ENCODE measurements at places on chromosomes 5 and 9.

- no peak for DNase-seq
Observed at GRCh38 chr5:53418826-53419658, 61.4 kb upstream of the FST start.

DNA sequence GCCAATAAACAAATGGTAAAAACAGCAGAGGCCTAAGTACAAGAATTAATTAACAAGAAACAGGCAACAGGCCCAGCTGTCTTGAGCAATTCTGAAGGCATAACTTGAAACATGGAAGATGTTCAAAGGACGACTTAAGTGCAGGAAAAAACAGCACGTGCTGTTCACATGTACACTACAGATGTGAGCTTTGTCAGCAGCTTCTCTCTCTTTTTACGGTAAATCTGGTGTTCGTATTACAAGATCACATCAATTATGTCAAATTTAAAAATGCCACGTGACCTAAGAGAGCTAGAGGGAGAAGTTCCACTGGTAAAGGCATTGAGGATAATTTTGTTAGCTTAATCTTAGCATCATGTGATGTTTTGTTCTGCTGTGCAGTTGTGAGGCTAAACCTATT lies 281.1 kb downstream of the PSAT1 start:
- no peak for DNase-seq

- DNase-seq, result no peak
Observed at GRCh38 chr5:873328-873727, 19.3 kb downstream of the BRD9 start.

GRCh38 chr5:134355681-134356080 lies 11.3 kb downstream of the CDKL3 start:
- no peak for DNase-seq

GRCh38 chr9:90926936-90927335 lies 125.3 kb downstream of the SYK start:
- DNase-seq, result no peak

GRCh38 chr5:156841737-156842136 lies 8.4 kb upstream of the PPP1R2B start:
- no peak for DNase-seq

DNA sequence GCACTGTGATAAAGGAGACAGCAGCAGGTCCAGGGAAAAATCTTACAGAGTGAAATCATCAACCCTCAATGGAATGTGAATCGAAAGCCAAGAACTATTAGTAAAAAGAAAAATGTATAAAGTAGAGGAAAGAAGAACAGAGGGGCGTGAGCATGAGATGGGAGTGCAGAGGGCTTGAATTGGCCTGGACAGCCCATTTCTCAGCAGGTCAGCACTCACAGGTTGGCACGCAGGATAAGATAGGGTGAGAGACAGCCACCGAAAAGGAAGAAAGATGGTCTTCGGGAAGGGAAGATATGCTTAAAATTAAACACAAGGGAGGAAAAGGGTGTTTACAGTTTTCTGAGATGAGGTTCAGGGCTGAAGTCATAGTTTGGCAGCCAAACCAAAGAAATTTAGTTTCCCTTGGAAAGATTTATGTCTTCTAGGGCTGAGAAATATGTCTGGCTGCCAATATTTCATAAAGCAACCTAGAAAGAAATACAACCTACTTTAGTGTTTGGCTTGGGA lies 524.7 kb downstream of the SPATA31D1 start:
- DNase-seq, result no peak

GRCh38 chr5:152688561-152689249 lies 283.6 kb upstream of the NMUR2 start:
- DNase-seq, result no peak

DNA sequence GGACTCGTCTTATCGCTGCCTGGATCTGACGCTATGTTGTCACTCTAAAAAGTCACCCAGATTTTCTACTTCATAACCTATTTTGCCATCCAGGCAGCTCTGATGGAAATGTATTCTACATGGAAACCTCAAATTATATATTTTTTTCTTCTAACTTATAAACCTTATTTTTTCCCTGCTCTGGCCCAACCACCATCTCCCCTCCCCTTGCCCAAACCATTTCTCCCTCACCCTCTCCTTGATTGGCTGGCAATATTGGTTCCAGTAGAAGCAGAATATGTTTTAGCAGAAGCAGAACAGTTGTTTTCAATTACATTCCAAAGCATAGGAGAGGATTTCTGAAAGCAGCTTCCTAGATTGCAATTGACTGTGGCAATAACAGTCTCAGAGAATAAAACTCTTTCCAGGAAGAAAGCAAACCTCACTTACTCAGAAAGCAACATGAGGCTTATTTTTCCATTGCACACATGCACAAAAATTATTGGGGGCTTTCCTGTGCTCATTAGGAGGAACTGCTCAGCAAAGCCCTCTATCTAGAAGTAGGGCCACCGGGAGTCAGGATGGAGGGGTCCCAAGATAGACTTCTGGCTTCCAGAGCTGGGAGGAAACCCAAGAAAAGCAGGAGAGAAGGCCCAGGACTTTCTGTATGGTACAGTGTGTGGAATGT lies 191.8 kb downstream of the ESM1 start:
- DNase-seq, result no peak

DNA sequence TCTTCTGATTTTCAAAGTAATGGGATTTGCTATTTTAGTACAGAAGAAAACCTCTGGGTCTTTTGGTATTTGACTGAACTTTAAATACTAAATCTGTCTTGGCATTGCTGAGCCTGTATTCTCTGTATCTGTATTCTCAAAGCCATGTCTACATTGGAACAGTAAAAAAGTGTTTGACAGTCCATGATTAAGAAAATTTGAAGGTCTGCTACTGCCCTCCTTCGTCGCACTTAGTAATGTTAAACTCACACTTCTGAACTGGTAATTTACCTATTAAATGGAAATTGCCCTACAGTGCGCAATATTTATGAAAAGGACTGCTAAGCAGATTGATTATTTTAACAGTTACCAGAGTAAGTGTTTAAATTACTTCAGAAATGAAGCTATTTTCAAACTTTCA lies 165.7 kb upstream of the SMC2 start:
- no peak for DNase-seq

GRCh38 chr9:1273859-1274258 lies 223.7 kb downstream of the DMRT2 start:
- DNase-seq, result no peak

- DNase-seq, result no peak
Observed at GRCh38 chr5:10424124-10424731, 17.5 kb upstream of the ROPN1L start.

DNA sequence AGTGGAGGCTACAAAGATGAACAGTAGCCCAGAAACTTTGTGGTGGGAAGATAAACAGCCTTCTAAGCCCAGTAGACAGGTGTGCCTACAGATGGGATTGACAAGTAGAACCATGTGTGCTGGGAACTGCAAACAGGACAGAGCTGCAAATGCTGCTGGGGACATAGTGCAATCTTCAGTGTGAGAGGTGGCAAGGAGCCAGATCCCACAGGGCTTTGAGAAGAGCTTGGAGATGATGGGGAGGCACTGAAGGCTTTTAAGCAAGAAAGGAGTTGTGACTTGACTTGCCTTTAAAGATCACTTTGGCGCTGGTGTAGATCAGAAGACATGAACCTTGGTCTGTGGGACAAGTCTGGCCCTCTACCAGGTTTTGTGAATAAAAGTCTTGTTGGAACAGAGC lies 675.2 kb downstream of the ACTL7B start:
- no peak for DNase-seq

DNA sequence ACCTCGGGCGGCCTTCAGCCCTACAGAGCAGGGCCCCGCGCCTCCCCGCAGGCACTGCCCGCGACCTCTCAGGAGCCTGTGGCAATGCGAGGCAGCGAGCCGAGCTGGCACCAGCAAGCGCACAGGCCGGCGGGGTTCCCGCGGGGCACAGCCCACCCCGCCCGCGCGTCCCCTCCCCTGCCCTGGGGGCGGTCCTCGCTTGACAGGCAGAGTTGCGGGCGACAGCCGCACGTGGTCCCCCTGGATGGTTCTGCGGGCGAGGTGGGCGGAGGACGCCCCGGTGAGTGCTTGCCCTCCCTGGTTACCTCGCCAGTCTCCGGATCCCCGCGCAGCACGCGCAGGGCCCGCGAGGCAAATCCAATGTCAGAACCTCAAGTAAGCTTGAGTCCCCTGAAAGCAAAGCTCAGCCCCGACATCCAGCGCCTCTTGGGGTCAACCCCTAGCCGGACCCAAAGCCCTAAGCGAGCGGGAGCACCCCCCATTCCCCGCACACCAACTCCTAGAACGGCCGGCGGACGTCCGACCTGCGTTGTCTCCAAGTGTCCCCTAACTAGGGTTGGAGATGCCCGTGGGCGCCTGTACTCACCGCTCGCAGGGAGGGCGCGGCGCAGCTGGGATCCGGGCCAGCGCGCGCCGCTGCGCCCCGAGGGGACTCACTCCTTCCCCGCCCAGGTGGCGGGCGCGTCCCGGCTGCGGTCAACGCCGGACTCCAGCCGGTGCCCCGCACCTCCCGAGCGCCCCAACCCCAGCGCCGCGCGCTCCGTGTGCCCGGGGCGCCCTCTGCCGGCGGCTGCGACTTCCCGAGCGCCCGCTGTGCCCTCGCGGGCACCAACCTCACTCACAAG lies at the start of gene DRD1:
Gene DRD1, minus strand, starts transcription at position 123 of the 845 bp plus-strand sequence. CDS start 1,083 bp downstream, outside the sequence.
- peak; percentile 28 for DNase-seq

GRCh38 chr5:139638736-139639618 lies 9.2 kb upstream of the CXXC5 start:
- DNase-seq, result no peak

DNA sequence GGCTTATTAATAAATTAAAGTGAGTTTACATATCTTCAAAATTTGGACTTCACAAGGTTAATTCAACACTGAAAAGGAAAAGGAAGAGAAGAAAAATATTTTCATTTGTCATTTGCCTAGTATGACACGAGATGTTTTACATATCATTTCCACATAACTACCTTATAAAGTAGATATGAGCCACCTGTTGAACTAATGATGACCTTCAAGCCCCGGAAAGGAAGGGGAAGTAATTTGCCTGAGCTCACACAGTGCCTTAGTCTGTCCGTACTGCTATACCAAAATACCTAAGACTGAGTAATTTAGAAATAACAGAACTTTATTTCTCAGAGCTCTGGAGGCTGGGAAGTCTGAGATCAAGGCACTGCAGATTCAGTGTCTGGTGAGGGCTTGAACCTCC lies 17.9 kb downstream of the CMYA5 start:
- DNase-seq, result no peak

DNA sequence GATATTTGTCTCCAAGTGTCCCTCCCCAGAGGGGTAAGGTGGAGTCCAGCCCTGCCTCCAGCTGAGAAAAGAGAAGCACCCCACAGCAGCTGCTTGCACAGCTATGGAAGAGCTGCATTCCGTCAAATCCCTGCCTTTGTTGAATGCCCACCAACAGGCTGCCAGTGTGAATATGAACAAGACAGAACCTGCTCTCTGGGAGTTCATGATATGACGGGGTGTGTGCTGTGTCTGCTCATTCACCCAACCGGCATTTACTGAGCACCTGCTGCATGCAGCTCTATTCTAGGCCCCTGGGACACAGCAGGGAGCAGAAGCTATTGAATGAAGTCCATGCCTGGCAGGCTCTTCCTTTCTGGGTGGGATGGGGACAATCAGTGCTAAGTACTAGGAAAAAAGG lies 238.8 kb downstream of the GADD45G start:
- DNase-seq, result no peak

DNA sequence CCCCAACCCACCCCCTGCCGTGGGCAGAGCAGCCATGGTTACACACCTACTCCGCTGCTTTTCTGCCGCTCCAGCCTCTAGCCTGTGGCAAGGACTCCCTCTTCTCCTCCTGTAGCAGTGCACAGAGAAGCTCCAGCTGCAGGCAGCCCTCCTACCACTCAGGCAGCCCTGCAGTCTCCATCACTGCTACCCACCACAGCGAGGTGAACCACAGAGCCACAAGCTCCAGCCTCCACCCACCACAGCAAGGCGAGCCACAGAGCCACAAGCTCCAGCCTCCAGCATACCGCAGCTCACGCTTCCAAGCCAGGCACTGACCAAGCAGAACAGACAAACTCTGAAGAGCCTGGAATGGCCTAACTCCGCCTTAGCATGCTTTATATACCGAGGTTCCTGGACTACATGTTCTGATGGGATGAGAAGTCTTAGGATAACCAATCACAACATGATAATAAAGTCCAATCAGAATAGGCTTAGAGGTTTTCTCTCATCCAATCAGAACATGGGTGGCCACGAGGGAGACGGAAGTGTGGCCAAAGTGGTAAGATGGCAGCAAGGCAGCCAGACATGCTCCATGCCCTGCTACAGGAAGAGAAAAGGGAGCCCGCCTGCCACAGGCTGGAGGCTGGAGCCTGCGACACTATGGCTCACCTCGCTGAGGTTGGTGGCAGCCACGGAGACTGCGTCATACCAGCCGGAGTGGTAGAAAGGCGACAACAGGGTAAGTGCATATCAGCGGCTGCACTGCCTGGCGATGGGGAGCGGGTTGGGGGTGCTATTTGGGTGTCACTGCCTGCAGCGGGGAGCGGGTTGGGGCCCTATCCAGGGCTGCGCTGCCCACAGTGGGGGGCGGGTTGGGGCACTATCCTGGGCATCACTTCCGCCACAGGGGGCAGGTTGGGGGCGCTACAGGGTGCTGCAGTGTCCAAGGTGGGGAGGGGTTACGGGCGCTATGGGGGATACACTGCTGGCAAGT lies 75.8 kb upstream of the PCAT7 start:
- no peak for DNase-seq

- DNase-seq, result no peak
Observed at GRCh38 chr9:134378901-134379338, 52.7 kb downstream of the RXRA start.

GRCh38 chr9:82449986-82450385 lies 461.4 kb downstream of the SPATA31D1 start:
- no peak for DNase-seq

GRCh38 chr5:77628840-77629508 lies 9.5 kb downstream of the OTP start:
- no peak for DNase-seq

DNA sequence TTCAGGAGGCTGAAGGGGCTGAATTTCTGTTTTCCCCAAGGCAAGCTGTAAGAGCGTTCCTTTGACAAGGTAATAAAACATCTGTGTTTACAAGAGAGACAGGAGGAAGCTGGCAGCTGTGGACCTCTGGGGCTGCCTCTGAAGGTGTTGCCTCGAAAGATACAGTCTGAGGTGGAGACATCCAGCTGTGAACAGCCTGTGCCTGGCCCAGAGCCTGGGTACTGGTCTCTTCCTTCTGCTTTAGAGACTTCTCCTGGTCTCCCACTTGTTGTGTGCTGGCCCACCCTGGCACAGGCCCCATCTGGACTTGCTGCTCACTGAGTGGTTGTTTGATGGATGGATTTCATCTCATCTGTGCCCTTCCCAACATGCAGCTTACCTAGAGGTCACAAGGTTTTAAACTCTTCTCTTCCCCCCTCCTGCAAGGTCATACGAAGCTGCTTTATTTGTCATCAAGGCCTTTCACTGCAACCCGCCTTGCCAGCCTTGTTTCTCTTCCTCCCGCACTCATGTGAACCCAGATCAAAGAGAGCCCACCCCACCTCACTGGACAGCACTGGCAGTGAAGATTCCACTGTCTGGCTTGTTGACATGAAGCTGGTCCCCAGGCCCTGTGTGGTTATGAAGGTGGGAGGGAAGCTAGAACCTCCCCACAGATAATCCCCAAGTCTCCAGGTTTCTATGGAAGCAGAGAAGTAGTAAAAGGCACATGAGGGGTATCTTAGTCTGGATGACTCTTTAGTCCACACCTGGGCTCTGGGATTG lies 35.0 kb upstream of the ALDH1B1 start:
- DNase-seq, result no peak

- DNase-seq, result no peak
Observed at GRCh38 chr5:164303646-164304215, 798.3 kb downstream of the MAT2B start.

Measured in activated CD4-positive, alpha-beta T cell treated with anti-CD3 and anti-CD28 coated beads for 1 hour (primary cell).